Calu3 (cell line): ENCODE measurements at places on chromosomes 12 and 14. TPM values are rescaled to one million over a fixed set of nuclear protein-coding genes. Genes with fewer than 3 reads are reported as not detected.

Gene KIF26A
- 0.07 TPM in 2 replicates for total RNA-seq

Gene IL26
- total RNA-seq = not detected in 2 replicates

Gene PAPLN
- total RNA-seq = 0.17 and 0.59 TPM in 2 replicates

Gene CCDC175
- not detected in 2 replicates for total RNA-seq

Gene KCNC2
- not detected in 2 replicates for total RNA-seq

Gene IAPP
- total RNA-seq = not detected in 2 replicates

Gene ZDHHC22
- total RNA-seq = not detected in 2 replicates

Gene SERPINA9
- total RNA-seq = not detected in 2 replicates

Gene LPAR5
- total RNA-seq = 2.5 and 3.2 TPM in 2 replicates
